ENCODE measurements at places on chromosomes 13 and 19.

DNA sequence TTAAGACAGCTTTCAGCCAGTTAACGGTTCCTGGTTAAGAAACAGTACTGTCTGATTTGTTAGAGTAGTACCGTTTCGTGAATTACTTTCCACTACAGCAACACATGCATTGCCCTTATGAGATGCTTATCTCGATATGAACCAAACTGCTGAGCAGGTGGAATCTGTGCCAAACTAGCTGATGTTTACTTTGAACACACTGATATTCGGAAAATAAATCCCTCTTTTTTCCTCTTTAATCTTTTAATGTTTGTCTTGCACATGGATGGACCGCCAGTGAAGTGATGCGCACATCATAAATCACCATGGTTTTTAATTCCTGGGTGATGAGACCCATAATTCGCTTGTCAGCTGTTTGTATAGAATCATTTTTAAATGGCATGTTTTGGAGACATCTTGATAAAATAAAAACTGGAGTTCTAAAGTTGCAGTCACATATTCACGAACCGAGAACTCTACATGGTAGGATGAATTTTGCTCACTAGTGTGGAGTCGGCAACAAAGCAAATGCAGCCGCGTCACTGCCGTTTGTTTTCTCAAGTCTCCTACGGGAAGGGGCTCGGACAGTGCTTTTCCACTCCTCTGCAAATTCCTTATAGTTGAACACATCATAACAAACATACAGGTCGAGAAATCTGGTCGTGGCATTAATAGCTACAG lies 1.1 kb downstream of the GJA3 start:
- no peak for DNase-seq

DNA sequence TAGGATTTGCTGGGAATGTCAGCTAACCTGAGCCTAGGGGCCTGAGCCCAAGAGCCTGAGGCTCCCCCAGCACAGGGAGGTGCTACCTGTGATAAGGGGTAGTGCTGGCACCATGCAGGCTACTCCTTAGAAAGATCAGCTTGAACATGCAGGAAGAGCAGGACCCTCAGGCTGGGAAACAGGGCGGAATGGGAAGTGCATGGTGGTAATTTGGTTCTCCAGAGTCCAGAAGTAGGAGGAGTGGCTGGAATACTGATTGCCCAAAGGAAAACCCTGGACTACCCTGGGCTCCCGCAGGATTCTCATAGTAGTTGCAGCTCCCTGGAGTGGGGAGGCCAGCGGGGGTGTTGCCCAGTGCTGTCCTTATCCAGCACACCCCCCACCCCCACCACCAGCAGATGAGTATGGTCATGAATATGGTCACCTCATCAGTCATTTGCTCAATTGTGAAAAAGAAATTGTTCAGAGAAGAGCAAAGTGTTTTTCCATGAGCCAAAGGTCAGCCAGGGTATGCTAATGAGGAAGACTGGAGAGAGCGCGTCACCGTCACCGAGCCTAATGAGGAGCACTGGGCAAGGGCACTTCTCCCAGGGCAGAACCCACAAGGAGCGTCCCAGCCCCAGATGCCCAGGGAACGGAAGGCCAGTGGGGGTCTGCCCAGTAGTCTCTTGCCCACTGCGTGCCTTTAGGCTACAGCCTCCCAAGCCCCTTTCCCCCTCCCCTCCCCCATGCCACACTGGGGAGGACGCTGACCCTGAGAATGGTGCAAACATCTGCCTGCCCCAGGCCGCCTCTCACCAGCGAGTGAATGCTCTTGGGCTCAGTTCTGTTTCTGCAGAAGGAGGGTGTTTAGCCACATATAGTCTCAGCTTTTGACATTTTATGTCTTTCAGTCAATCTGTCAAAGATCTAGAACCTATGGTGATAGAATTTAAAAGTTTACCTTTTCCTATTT lies 5.3 kb downstream of the SLC25A15 start:
- no peak for DNase-seq

GRCh38 chr19:8209462-8210378 lies 550 bp downstream of the CERS4 start:
- no peak for DNase-seq

GRCh38 chr13:75612354-75612753 lies 23.8 kb upstream of the LMO7 start:
- DNase-seq = no peak

DNA sequence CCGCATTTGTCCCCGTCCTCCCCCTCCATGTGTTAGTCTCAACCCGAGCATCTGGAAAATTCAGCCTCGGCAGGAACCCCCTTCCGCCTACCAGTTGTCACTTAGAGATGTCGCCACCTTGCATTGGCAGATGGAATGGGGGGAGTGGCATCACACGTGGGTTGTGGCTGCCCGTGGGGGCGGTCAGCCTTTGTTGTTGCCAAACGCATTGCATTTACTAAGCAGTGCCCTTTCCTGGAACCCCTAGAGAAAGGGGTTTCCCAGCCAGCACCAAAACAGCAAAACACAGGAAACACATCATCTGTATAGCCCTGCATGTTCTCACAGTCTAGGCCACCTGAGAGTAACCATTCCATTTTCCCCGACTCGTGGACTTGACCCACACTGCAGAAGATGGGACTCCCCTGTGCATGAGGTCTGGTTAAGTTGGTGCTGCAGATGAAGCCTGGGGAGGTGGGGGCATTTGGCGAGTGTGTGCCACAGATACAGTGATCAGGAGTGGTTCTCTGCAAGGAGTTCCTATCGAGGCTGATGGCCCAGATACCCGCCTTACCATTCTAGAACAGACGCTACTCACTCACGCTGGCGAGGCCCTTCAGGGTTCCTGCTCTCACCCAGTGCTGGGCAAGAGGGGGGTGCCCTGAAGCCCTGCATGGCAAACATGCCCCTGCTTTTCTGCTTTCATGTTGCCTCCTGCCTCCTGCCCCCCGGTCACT lies 38.3 kb downstream of the TMED1 start:
- no peak for DNase-seq

DNA sequence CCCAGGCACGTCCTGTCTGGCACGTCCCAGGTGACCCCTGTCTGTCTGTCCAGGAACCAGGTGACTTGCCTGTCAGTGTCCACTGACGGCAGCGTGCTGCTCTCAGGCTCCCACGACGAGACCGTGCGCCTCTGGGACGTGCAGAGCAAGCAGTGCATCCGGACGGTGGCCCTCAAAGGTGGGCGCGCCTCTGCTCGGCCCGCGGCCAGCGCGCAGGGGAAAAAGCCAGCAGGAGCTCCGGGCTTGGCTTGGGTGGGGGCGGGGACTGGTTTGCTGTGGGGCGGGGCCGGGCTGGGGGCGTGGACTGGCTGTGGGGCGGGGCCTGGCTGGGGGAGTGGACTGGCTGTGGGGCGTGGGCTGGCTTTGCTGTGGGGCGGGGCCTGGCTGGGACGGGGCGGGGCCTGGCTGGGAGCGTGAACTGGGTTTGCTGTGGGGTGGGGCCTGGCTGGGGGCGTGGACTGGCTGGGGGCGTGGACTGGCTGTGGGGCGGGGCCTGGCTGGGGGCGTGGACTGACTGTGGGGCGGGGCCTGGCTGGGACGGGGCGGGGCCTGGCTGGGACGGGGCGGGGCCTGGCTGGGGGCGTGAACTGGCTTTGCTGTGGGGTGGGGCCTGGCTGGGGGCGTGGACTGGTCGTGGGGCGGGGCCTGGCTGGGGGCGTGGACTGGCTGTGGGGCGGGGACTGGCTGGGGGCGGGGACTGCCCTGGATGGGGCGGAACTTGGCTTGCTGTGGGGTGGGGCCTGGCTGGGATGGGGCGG lies 7.2 kb downstream of the WDR18 start:
- DNase-seq = no peak

DNA sequence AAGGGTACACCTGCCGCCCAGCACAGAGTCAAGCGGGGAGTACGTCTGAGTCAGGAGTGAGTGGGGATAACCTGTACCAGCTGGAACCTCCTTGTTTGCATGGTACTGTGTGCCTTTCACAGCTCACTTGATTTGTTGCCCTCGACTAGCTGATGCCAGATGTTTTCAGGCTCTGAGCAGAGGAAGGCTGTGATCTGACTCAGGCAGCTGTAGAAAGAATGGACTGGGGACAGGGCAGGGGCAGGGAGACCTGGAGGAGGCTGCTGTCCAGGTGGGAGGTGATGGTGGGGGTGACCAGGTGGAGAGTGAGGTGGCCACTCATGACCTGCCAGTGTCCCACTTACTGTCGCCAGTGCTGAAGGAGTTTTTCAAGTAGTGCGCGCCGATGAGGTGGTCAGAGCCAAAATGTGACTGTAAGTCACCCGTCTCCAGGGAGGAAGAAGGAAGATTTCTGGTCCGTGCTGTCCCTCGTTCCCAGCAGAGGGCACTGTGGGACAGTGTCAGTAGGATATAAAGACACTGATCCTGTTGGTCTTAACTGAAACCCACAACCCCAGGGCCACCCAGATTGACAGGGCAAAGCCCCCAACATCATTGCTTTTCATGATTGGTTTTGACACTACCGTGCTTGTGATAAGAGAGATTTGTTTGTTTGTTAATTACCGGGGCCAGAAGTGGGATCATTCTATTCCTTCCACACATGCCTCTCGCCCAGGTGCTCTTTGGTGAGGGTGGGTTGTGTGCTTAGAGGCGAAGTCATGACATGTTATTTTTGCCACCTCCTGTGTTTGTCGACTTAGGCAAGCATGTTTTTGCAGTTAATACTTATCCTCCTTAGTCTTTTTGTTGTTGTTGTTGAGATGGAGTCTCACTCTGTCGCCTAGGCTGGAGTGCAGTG lies 128.4 kb downstream of the DPF1 start:
- DNase-seq = peak; percentile 20

- DNase-seq = no peak
Observed at GRCh38 chr19:40603071-40603388, 1.9 kb downstream of the LTBP4 start.

DNA sequence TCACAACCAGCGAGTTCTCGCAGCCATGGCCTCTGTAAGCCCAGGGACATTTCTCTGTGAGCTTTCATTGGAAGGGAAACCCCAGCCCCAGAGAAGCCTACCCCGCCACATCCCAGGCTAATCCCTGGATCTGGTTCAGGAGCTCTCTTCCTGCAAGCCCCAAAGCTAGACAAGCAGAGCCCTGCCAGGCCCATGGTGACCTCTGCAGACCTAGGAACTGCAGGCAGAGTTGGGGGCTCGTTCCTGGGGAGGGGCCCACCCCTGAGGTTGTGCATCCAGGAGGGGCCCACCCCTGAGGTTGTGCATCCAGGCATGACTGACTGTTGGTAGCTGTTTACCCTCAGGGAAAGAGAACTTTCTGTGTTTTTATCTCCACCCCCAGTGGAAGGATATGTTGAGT lies 21.7 kb downstream of the KCTD15 start:
- DNase-seq = no peak

DNA sequence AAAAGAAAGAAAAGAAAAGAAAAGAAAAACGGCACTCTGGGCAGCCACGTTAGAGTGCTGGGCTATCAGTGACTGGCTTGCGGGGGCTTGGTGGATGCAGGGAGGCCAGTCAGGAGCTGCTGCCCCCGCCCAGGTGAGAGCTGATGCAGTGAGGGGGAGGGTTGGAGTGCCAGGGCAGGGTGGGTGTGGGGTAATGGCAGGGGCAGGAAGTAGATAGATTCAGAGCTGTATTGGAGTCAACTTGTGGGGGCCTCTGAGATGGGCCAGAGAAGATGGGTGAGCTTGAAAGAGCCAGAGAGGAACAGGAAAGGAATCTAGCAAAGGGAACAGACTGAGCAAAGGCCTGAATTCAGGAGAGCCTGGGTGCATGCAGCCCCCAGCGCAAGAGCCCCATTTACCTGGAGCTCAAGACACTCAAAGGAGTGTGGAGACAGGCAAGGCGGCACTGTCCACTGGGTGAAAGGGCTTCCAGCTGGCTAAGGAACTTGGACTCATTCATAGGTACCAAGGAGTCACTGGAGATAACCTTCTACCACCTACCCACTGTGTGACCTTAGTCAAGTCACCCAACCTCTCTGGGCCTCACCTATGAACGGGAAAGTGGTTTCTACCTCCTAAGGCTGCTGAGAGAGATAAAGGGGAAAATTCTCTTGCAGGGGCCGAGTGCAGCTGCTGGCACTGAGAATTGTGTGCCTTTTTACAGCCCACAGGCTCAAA lies 20.2 kb downstream of the VSTM2B start:
- DNase-seq = no peak

DNA sequence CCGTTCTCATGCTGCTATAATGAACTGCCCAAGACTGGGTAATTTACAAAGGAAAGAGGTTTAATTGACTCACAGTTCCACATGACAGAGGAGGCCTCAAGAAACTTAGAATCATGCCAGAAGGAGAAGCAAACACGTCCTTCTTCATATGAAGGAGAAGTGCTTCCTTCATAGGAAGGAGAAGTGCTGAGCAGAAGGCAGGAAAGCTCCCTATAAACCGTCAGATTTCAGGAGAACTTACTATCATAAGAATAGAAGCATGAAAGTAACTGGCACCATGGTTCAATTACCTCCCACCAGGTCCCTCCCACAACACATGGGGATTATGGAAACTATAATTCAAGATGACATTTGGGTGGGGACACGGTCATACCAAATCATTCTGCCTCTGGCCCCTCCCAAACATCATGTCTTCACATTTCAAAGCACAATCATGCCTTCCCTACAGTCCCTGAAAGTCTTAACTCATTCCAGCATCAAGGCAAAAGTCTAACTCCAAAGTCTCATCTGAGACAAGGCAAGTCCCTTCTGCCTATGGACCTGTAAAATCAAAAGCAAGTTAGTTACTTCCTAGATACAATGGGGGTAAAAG lies 10.6 kb downstream of the ACOD1 start:
- DNase-seq = no peak

DNA sequence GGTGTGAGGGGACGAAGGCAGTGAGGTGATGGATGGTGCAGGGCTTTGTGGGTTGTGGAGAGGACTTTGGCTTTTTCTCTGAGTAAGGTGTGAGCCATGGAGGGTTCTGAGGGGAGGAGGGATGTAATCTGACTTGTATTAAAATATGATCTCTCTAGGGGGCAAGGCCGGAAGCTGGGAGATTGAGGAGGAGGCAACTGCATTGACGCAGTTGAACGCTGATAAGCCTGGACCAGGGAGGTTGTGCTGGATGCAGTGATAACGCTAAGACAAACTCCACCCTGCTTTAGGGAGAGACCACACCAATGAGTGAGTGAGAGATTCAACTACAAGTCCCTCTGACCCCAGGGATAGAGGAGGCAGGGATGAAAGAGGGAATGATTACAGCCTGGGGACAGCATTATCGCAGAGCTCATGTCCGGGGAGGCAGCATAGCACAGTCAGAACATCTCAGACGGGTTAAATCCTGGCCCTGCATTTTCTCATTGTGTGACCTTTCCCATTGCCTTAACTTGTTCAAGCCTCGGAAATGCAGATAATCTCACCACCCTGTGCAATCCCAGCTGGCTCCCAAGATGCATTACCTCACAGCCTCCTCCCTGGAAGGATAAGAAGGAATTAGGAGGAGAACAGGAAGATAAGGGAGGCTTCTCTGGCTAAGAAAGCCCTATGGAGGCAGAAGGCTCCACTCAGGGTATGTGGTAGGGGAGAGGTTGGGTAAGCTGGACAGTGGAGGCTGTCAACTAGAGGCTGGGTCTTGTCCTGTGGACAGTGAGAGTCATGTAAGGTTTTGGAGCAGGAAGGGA lies 124.2 kb downstream of the CACNA1A start:
- DNase-seq = no peak
